CD4-positive, alpha-beta T cell (primary cell): ENCODE measurements at places on chromosomes 3 and 15.
A peak's percentile ranks its signal among the peaks of the same experiment; 100 is the strongest.

DNA sequence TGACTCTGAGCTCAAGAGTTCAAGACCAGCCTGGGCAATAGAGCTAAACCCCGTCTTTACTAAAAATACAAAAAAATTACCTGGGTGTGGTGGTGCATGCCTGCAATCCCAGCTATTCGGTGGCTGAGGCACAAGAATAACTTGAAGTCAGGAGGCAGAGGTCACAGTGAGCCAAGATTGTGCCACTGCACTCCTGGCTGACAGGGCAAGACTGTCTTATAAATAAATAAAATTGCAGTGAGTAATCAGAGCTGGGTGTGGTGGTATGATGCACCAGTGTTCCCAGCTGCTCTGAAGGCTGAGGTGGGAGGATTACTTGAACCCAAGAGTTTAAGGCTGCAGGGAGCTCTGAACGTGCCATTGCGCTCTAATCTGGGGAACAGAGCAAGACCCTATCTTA is 55.9 kb upstream of the GCNT3 start:
- DNase-seq, result no peak

GRCh38 chr3:124266487-124266886 is 274.6 kb upstream of the ROPN1 start:
- DNase-seq, result no peak

GRCh38 chr3:168260859-168261258 is 165.1 kb upstream of the GOLIM4 start:
- no peak for DNase-seq

- no peak for DNase-seq
Observed at GRCh38 chr15:40096094-40096891, 12.4 kb downstream of the BMF start.

- DNase-seq, result no peak
Observed at GRCh38 chr15:62209322-62209721, 44.2 kb upstream of the C2CD4B start.

GRCh38 chr15:100597862-100598261 is 4.1 kb downstream of the LINS1 start:
- peak; percentile 49 for DNase-seq

GRCh38 chr15:71939981-71940588 is 129.7 kb downstream of the NR2E3 start:
- DNase-seq, result no peak
